ENCODE measurements at places on chromosomes 1 and 21. TPM values are rescaled to one million over a fixed set of nuclear protein-coding genes. Genes with fewer than 3 reads are reported as not detected.

Gene CASQ2
- 2.0 TPM for polyA plus RNA-seq

Gene PADI2
- 0.50 TPM for polyA plus RNA-seq

DNA sequence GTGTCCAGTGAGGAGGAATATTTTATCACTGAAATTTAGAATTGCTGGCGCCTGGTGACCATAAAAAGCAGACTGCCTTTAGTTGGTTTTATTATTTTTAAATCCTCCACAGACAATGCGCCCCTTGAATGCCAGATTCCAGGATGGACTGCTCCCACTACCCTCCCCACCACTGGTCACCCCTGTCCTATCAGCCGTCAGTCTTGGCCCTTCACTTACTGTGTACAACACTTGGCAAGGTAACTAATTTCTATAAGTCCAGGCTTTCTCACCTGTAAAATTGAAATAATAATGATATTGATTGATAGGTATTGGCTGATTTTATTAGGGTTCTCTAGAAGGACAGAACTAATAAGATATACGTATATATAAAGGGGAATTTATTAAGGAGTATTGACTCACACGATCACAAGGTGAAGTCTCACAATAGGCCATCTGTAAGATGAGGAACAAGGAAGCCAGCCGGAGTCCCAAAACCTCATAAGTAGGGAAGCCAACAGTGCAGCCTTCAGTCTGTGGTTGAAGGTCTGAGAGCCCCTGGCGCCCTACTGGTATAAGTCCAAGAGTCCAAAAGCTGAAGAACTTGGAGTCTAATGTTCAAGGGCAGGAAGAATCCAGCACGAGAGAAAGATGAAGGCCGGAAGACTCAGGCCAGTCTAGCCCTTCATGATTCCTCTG is 17.8 kb downstream of the RHEX start:
- no peak overlapping the region for H3K27ac ChIP-seq
- peaks cover 9% of the 10 kb centered on the region for H3K4me1 ChIP-seq
- DNase-seq, result no peak

- H3K4me3 ChIP-seq, result no peak overlapping the region
- no peaks in the 10 kb centered on the region for H3K36me3 ChIP-seq
- no peaks in the 10 kb centered on the region for H3K4me1 ChIP-seq
These were observed 40.0 kb downstream of the CLDN17 start for GRCh38 chr21:30126576-30126975.

- H3K36me3 ChIP-seq, result no peaks in the 10 kb centered on the region
- H3K27me3 ChIP-seq, result no peaks in the 10 kb centered on the region
- H3K27ac ChIP-seq, result no peak overlapping the region
- H3K4me3 ChIP-seq, result no peak overlapping the region
- peaks cover 29% of the 10 kb centered on the region for H3K4me1 ChIP-seq
These were observed 2.7 kb upstream of the YBX1 start for GRCh38 chr1:42679364-42679983.

GRCh38 chr1:240965581-240966091 is 353.7 kb upstream of the GREM2 start:
- no peaks in the 10 kb centered on the region for H3K4me1 ChIP-seq
- no peak for DNase-seq
- H3K27ac ChIP-seq, result no peak overlapping the region
- H3K27me3 ChIP-seq, result no peaks in the 10 kb centered on the region
- no peak overlapping the region for H3K4me3 ChIP-seq

GRCh38 chr21:45742247-45742646 is 98.7 kb downstream of the PCBP3 start:
- no peak for DNase-seq
- no peaks in the 10 kb centered on the region for H3K4me1 ChIP-seq
- H3K27ac ChIP-seq, result no peak overlapping the region
- H3K36me3 ChIP-seq, result no peaks in the 10 kb centered on the region
- H3K4me3 ChIP-seq, result no peak overlapping the region

Gene DYRK3
- 2.1 TPM for polyA plus RNA-seq

Gene SIPA1L2
- 4.1 TPM for polyA plus RNA-seq

DNA sequence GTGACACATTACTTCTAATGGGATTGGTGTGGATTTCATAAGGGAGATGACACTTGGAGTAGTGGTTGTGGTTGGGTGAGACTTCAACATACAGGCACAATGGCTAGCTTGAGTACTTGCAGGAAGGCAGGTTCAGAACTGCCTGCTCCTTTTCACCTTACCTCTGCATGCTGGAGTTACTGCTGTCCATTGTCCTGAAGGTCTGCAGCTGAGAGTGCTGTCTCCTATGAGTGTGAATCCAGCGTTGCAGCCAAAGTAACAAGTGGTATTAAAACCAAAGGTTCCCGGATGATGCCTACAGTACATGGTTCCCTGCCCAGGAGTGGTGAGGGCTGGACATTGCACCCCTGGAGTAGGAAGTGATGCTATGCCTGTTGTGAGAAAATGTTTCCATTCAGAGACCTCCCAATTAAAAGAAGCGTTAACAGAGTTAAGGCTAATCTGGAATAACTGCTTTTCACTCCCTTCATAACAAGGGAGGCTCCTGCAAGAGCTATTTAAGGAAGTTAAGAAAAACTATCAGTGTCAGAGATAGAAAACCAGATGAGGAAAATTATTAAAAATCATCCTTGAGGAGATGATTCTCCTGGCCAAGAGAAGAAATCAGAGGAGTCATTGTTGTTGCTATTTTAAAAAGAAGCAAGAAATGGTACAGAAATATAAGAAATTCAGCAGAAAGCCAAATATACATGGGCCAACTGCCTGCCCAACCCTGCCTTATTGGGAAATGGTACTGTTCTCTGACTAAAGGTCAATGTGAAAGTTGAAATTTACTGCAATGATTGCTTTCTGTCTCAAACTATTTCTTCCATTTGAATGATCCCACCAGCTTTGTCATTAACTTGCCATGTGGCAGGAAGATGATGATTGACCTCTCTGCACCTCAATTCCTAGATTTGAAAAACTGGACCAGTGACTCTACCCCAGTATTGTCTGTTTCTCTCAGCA is 9.8 kb upstream of the F5 start:
- DNase-seq, result no peak
- H3K36me3 ChIP-seq, result no peaks in the 10 kb centered on the region
- H3K27ac ChIP-seq, result no peak overlapping the region
- H3K4me1 ChIP-seq, result no peaks in the 10 kb centered on the region

DNA sequence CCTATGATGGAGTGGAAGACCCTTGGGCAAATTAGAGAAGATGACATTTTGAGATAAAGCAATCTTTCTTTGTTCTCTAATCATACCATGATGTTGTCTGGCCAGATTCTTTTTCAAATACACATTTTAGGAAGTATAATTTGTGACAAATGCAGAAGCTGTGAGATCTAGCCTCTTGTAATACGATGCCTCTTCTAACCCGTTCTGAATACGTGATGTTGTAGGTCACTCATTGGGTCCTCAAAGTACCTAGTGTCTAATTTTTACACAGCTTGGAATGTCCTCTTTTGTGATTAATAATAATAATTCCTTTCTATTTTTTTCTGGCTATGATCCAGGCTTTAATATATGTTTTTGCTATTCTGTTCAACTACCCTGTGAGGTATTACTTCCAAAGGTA is 502.7 kb downstream of the NUF2 start:
- H3K4me1 ChIP-seq, result peaks cover 5% of the 10 kb centered on the region
- DNase-seq, result no peak
- H3K27me3 ChIP-seq, result no peaks in the 10 kb centered on the region

DNA sequence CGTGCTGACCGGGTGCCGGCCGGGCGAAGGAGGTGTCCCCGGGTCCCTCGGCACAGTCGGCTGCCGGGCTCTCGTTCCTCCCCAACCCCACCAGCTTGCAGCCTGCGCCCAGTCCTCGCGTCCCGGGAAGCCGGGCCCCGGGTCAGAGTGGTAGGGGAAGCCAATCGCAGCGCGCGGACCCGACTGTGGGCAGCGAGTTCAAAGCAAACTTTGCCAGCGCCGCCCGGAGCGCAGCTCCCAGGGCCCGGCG is 328 bp downstream of the MYCL start:
- H3K4me3 ChIP-seq, result peak overlapping the region; percentile 70
- H3K4me1 ChIP-seq, result peaks cover 29% of the 10 kb centered on the region
- H3K27me3 ChIP-seq, result peaks cover 27% of the 10 kb centered on the region
- DNase-seq, result no peak
- peak overlapping the region; percentile 79 for H3K27ac ChIP-seq

DNA sequence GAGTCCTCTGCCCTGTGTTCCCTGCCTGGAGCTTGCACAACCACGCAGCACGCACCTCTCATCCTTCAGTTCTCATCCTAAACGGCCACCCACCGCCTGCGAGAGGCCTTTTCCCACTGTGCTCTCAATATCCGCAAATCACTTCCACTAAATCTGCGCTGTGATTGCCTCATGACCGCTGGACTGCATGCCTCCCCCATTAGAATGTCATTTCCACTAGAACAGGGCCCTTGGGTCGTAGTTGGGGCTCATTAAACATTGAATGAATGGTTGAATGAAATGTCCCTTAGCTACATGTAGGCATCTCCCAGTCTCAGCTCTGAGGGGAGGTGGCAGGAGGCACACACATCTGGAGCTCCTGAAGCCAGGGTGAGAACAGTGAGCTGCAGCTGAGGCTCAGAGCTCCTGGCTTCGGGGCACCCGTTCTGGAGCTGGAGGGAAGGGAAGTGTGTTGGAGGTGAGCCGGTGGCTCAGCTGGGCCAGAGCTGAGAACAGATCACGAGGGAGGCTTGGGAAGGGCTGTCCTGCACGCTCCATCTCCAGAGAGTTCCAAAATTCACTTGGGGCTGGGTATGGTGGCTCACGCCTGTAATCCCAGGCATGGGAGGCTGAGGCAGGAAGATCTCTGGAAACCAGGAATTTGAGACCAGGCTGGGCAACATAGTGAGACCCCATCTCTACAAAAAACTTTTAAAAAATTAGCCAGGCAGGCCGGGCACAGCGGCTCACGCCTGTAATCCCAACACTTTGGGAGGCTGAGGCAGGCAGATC is 30.4 kb downstream of the TMEM201 start:
- H3K36me3 ChIP-seq, result no peaks in the 10 kb centered on the region
- no peak overlapping the region for H3K27ac ChIP-seq
- peaks cover 7% of the 10 kb centered on the region for H3K4me1 ChIP-seq

- H3K27ac ChIP-seq, result no peak overlapping the region
- no peaks in the 10 kb centered on the region for H3K27me3 ChIP-seq
- no peaks in the 10 kb centered on the region for H3K36me3 ChIP-seq
- H3K4me1 ChIP-seq, result no peaks in the 10 kb centered on the region
- no peak overlapping the region for H3K4me3 ChIP-seq
- no peak for DNase-seq
These were observed 28.8 kb upstream of the LRP8 start for GRCh38 chr1:53356637-53357036.

DNA sequence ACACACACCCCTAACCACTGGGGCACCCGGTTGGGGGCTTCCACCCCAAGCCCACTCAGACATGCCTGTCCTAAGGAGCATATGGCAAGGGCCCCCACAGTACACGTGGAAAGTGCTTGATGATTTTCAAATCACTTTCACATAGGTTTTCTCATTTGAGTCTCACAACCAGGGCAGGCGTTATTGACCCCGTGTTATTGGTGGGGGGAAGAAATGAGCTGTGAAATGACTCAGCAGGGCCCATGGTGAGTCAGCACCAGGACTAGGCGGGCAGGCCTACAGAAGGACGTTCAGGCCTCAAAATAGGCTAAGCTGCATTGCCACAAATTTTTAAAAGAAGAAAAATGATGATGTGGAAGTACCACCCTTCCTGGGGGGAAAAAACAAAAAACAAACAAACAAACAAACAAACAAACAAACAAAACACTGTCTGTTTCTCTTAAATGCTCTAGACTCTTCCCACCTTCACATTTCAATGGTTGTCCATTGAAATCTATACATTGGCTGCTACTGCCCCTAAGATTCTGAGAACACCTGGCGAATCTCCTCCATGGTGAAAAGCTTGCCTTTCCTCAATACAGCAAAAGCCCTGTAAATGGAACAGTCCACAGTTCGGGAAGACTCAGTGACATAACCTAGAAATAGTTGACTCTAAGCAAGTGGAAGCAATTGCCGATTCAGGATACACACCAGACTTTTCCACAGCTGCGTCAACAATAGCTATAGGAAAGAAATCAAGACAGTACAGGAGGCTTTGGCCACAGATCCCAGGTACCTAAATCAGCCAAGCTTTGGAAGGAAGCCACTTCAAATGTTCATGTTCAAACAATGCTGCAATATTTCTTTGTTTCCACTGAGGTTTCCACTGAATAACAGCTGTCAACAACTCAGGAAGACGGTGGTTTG is 234.7 kb downstream of the TOMM20 start:
- no peak overlapping the region for H3K4me3 ChIP-seq
- no peaks in the 10 kb centered on the region for H3K27me3 ChIP-seq
- DNase-seq, result peak; percentile 61
- H3K4me1 ChIP-seq, result peaks cover 37% of the 10 kb centered on the region

Gene NOTCH2
- polyA plus RNA-seq, result 0.92 TPM

DNA sequence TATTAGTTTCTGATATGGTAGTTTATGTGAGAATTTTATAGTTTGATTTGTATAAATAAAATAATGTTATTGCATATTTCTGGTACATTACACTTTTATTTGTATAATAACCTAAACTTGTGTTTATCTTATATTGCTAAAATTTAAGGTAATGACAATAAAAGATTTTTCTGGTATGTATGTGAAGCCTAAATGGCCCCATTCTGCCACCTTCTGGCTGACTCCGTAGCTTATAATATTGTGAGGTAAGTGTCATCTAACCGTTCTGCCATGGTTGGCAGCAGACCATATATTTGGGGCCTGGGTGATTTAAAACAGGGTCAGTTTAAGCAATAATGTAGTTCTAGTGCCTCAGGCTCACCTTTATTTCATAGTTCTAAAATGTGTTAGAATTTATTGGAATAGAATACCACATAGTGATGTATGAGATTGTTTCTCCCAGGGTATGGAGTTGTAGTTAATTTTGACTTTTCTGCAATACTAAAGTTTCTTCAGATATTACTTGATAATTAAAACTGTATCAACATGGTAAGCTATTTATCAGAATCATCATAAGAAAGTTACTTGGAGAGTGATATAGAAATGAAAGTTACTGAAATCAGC is 21.2 kb upstream of the PRKACB start:
- peaks cover 4% of the 10 kb centered on the region for H3K4me1 ChIP-seq
- H3K36me3 ChIP-seq, result no peaks in the 10 kb centered on the region
- H3K27ac ChIP-seq, result no peak overlapping the region
- no peak overlapping the region for H3K4me3 ChIP-seq
- DNase-seq, result peak; percentile 59

- no peaks in the 10 kb centered on the region for H3K27me3 ChIP-seq
- H3K36me3 ChIP-seq, result no peaks in the 10 kb centered on the region
- H3K4me1 ChIP-seq, result peaks cover 23% of the 10 kb centered on the region
These were observed 2.3 kb upstream of the CHI3L1 start for GRCh38 chr1:203188686-203189232.

Gene CCSAP
- polyA plus RNA-seq, result 1.4 TPM

DNA sequence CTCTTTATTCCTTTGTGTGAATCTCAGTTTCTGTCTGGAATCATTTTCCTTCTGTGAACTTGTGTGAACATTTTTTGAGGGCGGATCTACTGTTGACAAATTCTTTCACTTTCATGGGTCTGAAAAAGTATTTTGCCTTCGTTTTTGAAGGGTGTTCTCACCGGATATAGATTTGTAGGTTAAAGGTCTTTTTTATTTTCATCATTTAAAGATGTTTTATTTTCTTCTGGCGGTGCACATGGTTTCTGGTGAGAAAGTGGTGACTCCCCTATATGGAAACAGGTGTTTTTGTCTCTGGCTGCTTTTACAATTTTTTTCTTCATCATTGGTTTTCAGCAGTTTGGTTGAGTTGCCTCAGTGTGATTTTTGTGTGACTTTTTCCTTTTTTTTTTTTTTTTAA is 94.9 kb downstream of the DYRK1A start:
- no peaks in the 10 kb centered on the region for H3K36me3 ChIP-seq
- H3K4me3 ChIP-seq, result no peak overlapping the region
- no peaks in the 10 kb centered on the region for H3K27me3 ChIP-seq

All from stomach (tissue), 19 donors.